Stimulated activated naive CD8-positive, alpha-beta T cell treated with anti-CD3 and anti-CD28 coated beads, Interleukin-15, Interleukin-2, amounts not matched to agents 100 U/mL and 50 U/mL, for 24 hours (primary cell): ENCODE measurements at places on chromosomes 2 and 18.
A peak's percentile ranks its signal among the peaks of the same experiment; 100 is the strongest.

DNA sequence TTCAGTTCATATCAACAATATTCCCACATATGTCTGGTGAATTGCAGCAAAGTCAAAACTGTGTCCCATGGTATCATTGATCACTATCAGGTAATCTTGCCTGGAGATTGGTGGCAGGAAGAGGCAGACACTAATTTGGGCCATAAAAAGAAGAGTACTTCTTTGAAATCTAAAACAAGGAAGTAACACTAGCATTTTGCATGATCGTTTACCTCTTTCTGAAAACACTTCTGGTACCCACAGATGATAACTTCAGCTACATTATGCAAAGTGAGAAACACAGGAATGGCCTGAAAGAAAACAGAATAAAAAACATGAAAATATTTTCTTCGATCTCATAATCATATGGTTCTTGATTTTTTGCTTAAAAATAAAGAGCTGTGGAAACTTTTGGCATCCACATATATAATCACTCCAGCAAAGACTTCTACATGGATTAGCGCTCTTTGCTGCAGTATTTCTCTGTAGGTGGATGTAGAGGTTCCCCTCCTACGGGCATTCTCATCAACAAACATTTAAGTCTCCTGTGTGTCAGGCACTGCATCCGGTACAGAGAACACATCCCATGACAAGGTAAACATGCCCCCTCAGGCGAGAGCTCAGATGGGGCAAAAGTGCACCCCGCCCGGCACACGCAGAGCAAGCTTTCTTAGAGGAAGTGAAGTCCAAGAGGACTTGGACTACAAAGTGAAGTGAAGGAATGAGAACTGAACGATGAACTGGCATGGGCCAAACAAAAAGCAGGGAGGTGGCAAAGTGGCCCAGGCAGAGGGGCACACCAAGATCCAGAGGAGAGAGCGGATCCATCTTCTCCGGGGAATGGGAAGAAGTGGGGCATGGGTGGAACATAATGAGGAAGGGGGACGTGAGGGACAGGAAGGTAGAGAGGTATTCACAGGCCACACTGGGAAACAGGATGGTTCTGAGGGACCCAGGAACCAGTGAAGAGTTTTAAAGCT lies 68.0 kb upstream of the RIOK3 start:
- DNase-seq: no peak

- no peak for DNase-seq
Observed at GRCh38 chr18:76382275-76382674, 112.8 kb downstream of the ZNF516 start.

DNA sequence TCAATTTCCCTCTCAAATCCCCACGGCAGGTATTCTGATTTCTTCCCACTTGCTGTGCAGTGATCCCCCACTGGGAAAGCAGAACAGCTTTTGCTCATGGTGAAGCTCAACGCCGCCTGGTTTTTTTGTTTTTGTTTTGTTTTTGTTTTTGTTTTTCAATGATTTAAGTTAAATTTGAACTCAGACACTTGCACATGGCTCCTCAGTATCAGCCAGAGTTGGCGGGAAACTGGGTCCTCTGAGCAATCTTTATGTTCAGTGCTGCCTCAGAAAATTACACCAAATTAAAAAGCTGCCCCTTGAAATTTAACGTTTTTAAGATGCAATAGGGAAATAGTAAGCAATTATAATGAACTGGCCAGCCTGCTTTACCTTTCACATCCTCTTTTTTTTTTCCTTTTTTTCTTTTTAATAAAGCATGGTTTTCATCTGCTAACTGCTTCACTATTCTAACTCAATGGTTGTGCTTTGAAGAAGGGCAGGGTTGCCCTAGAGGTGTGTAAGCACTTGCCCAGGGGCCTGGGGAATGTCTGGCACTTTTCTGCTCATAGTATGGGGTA lies 277.0 kb upstream of the HNRNPA3 start:
- no peak for DNase-seq

GRCh38 chr2:232296776-232297525 lies 81.6 kb upstream of the ALPP start:
- no peak for DNase-seq

DNA sequence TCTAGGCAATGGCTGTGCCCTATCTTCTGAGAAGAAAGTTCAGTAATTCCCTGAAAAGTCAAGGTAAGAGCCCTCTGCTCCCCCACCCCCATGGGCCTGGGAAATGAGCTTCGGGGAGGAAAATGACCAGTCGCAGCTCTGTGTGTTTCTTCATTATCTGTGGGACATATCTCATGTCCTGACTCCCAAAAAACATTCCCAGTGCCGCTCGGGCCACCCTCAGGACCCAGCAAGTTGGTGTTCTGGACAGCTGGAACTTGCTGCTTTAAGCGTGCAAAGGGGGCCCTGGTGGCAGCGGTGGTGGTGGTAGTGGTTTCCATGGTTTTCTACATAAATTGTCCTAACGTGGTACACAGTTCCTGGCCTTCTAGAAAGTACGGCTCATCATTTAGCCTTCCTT lies 17.2 kb upstream of the PRLH start:
- no peak for DNase-seq

- peak; percentile 64 for DNase-seq
Observed at GRCh38 chr2:36356990-36357846, 1.6 kb downstream of the CRIM1 start.

DNA sequence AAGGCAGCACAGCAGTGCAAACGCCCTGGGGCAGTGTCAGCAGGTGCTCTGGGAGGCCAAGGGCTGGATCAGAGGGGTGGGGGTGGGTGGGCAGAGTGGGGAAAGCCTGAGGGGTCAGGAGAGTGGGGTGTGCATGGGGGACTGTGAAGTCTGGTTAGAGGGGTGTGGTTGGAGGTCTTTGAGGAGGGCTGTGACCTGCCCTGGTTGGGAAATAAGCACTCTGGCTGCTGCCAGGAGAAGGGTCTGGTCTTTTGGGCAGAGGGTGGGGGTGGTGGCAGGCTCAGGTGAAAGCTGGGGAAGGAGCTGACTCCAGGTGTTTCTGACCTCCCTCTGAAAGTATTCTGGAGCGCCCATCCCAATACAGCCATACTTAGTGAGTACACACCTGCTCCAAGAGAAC lies 4.2 kb downstream of the ALPI start:
- DNase-seq: peak; percentile 1

GRCh38 chr2:74497777-74498499 lies 1.5 kb downstream of the LBX2 start:
- peak; percentile 39 for DNase-seq

GRCh38 chr2:213561759-213562158 lies 277.5 kb downstream of the SPAG16 start:
- no peak for DNase-seq

GRCh38 chr2:162379719-162380580 lies 36.0 kb downstream of the GCA start:
- no peak for DNase-seq

DNA sequence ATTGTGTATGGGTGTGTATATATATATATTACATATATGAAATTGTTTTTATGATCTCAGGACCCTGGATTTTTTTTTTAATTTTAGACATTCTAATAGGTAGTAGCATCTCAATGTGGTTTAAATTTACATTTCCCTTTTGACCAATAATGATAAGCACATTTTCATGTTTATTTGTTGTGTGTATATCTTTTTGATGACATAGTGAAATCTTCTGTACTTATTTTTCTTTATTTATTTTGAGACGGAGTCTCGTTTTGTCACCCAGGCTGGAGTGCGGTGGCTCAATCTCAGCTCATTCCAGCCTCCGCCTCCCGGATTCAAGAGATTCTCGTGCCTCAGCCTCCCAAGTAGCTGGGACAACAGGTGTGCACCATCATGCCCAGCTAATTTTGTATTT lies 35.1 kb upstream of the CYBRD1 start:
- DNase-seq: no peak

- DNase-seq: no peak
Observed at GRCh38 chr2:43824951-43825493, 13.6 kb downstream of the ABCG5 start.

DNA sequence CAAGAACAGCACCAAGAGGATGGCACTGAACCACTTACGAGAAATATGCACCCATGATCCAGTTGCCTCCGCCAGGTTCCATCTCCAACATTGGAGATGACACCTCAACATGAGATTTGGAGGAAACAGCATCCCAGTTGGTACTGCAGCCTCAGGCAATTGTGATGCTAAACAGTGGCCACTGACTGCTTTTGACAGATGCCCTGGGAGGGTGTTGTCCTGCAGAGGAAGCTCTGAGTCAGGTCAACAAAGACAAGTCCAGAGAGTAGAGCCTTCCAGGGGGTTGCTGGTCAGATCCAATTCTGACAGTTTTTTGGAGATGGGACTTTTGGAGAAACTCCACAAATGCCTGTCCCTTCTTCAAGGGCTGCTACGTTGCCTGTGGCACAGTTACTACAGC lies 82.4 kb downstream of the SNTG2 start:
- no peak for DNase-seq
